ENCODE measurements at places on chromosomes 5 and 9.

- DNase-seq, result no peak
These were observed 108.4 kb downstream of the ENTREP1 start for GRCh38 chr9:69433392-69433791.

DNA sequence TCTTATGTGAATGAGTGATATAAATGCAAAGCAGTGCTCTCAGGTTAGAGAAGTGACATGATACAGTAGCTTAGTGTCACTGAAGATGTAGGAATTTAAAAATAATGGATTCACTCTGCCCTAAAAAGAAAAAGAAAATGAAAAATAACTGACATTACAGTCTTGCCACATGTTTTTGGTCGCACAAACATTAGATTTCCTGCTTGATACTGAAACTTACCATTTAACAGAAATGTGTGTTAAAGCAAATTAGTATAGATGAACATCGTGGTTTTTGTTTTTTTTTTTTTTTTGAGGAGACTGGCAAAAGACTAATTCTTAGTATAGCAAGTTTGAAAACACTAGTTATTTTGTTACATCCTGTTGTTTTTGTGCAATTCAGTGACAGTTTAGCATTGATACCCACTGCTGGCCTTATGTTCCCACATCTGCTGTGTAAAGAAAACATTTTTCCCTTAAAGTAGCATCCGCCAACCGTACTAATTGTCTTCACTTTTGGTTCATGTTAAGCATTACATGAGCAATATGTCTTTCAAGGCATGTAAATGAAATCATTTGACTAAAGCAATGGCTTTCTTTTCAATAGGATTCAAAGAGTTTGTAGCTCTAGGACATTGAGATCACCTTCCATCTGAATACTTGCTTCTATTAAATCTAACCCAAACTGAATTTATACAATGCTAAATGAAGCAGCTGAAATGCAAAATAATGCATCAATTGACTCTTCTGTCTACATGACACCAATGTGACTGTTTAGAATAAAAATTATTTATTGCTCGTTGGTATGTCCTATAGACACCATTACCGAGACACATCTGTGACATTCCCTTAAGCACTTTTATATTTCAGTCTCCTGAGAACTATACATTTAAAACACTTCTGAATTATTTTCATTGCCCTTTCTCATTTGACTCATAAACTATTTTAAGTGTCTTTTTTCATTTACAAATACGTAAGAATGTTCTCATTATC, 859.1 kb downstream of the MAT2B start:
- DNase-seq, result no peak

DNA sequence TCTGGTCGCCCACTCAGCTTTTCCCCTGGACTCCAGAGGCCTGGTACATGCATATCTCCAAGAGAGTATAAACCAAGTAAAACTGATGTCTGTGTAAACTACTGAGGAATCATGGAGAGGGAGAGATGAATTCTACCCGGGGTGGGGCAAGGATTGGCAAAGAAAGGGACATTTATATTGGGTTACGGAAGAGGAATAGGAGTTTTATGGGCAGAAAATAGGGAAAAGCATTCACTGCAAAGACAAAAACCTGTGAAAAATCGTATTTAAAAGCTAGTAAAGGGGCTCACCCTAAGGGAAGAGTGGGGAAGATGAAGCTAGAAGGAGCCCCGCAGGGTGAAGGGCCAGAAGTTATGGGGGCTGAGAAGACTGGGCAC, 248.0 kb upstream of the KLF4 start:
- DNase-seq, result no peak

- no peak for DNase-seq
These were observed 55.7 kb downstream of the NXNL2 start for GRCh38 chr9:88590558-88591146.

DNA sequence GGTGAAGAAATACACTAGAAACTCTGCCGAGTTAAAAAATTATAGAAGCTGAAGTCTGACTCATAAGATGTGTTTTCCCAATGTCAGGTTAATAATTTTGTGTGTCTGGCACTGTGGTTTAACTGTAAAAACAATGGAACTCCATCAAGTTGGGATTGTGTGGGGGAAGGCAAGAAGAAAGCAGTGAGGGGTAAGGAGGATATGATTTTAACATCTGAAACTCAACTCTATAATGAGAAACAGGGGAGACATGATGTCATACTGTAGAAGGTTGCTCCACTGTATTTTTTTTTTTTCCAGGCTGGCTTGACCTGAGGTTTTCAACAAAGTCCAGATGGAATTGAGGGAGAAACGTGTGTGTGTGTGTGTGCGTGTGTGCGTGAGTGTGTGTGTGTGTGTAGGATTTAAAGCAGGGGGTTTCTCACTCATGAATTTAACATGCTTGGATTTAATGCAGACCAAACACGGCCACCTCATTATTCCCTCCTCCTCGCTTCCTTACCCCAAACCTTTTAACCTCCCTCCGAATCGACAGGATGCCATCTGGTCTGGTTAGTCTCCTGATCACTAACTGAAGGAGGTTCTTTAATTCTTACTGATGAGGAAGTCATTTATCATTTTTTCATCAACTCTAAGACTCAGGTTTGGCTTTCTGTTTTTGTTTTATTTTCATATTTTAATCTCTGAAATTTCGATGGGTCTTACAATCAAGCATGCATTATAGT, 140.2 kb upstream of the LPAR1 start:
- no peak for DNase-seq

- DNase-seq, result no peak
These were observed 17.4 kb downstream of the NRG2 start for GRCh38 chr5:140025736-140026135.

GRCh38 chr5:68465934-68466551, 250.5 kb downstream of the PIK3R1 start:
- no peak for DNase-seq

GRCh38 chr5:16225927-16226326, 46.3 kb upstream of the MARCHF11 start:
- DNase-seq, result no peak

DNA sequence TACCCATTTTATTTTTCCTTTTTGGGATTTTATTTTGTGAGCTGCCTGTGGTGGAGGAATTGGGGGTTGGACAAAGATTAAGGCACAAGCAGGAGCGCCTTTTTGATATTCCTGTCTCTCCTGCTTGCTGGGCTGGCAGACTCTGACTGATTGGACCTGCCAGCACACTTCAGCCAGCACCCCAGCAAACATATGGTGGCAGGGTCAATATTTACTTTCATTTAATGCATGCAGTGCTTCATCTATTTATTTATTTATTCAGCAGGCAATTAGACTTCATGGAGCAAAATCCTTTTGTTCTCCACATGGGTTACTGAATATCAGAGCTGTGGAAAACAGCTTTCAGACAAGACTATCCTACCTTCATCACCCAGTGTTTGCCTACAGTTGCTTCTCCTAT, 48.4 kb upstream of the EPB41L4A start:
- DNase-seq, result no peak

- DNase-seq, result no peak
These were observed 26.4 kb downstream of the ANXA1 start for GRCh38 chr9:73178044-73178443.

GRCh38 chr5:41266377-41266776, 53.0 kb upstream of the C6 start:
- DNase-seq, result no peak

GRCh38 chr9:128247226-128247803, 28.5 kb downstream of the GOLGA2 start:
- no peak for DNase-seq

GRCh38 chr9:105535920-105536668, 21.8 kb upstream of the FKTN start:
- no peak for DNase-seq

GRCh38 chr9:137552022-137552768, 516 bp downstream of the MRPL41 start:
- no peak for DNase-seq

- no peak for DNase-seq
These were observed 503.4 kb downstream of the PDE4D start for GRCh38 chr5:59390074-59390659.

DNA sequence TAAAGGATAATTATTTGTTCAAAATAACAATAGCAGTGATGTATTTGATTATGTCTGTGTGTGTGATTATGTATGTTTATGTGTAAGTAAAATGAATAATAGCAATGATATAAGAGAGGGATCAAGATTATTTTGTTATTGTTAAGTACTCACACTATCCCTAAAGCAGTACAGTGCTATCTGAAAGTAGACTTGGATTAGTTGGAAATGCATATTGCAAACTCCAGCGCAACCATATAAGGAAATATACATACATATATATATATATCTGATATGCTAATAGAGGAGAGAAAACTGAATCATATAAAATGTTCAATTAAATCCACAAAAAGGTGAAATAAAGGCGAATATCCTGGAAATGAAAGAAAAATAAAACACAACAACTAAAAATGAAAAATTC, 268.4 kb downstream of the HINT1 start:
- DNase-seq, result no peak

All from stimulated activated CD4-positive, alpha-beta T cell treated with anti-CD3 and anti-CD28 coated beads, TNF-alpha, amount 100 ng/mL, for 48 hours (primary cell).